ENCODE measurements at places on chromosomes 7 and 10.

GRCh38 chr7:148485618-148486017, 104.9 kb upstream of the C7orf33 start:
- DNase-seq: peak; percentile 9

DNA sequence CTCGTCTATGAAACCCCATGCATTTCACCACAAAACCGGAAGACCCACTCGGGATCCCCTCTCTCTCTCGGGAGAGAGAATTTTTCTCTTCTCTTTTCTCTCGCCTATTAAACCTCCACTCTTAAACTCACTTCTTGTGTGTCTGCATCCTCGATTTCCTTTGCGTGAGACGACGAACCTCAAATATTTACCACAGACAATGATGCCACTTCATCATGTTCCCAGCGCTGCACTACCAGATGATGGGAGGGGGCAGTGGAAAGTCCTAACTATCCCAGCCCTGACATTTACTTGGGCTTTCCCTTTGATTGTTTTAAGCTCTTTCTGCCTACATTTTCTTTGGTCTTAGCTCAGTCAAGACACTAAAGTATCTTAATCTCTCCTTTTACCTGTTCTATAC, 906.7 kb downstream of the GRID1 start:
- DNase-seq: no peak

GRCh38 chr10:84179059-84179710, 5.6 kb downstream of the GPR15LG start:
- DNase-seq: peak; percentile 71

GRCh38 chr10:74223755-74224529, 72.9 kb downstream of the ADK start:
- DNase-seq: no peak

DNA sequence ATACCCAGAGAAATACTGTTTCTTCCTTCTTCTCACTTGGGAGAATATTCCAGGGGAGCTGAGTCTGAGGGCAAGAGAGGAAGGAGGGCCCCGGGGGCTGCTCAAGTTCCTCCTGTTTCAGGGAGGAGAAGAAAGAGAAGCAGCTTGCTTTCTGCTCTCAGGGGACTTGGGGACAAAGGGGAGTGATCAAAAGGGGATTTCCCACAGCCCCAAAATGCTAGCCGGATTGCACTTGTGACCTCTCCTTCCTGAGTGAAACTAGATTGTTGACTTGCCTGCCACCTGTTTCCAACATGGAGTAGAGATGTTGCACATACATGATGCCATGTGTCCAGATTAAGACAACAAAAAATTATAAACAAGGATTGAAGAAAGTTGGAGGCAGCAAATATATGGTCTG, 28.7 kb upstream of the PDCD4 start:
- no peak for DNase-seq

DNA sequence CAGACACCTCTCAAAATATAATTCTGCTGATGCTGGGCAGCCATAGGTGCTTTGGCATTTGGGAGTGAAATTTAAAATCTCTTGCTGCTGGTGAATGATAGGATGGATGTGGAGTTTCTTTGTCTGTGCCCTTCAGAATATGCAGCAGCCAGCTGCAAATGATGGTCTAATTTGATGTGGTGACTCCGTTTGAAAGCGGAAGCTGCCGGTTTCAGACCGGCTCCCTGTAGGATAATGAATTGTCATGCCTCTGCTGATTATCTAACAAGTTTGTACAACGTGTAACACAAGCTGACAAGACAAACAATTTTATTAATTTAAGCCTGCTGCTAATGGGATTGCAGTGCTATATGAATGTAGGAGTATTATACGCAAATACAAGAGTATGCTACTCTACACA, 103.5 kb downstream of the SND1 start:
- DNase-seq: no peak

GRCh38 chr7:68689087-68689433, 909.2 kb upstream of the AUTS2 start:
- DNase-seq: no peak

GRCh38 chr10:98339799-98340198, 71.8 kb upstream of the LOXL4 start:
- peak; percentile 29 for DNase-seq

DNA sequence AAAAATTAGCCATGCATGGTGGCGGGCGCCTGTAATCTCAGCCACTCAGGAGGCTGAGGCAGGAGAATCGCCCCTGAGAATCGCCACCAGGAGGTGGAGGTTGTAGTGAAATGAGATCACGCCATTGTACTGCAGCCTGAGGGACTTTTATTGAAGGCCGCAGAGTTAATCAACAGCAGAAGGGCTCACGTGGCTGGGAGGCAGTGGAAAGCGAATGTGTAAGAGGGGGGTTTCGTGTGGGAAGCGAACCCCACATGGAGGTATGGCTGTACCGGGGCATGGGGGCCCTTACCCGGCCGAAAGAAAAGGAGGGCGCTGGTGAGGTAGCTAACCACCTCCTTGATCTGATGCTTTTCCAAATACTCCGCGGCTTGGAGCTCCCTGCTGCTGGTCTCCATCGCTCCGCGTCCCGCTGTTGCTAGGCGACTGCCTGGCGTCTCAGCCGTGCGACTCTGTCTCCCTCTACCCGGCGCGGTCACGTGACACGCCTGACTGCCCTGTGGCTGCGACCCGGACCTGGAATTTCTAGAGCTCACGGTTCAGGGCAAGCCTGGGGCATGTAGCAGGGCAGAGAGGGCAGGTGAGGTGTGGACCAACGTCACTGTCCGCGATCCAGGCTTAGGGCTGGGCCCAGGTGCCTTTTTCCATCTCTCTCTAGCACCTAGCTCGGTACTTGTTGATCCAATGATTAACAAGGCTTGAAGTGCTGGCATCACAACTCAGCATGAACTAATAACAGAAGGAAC, at the start of gene EFCAB10:
EFCAB10 (minus strand) TSS at position 428 of the 746 bp plus-strand sequence; CDS start at position 398, 30 bp downstream.
- peak; percentile 50 for DNase-seq

GRCh38 chr7:46949270-46949931, 632.5 kb downstream of the TNS3 start:
- DNase-seq: no peak

DNA sequence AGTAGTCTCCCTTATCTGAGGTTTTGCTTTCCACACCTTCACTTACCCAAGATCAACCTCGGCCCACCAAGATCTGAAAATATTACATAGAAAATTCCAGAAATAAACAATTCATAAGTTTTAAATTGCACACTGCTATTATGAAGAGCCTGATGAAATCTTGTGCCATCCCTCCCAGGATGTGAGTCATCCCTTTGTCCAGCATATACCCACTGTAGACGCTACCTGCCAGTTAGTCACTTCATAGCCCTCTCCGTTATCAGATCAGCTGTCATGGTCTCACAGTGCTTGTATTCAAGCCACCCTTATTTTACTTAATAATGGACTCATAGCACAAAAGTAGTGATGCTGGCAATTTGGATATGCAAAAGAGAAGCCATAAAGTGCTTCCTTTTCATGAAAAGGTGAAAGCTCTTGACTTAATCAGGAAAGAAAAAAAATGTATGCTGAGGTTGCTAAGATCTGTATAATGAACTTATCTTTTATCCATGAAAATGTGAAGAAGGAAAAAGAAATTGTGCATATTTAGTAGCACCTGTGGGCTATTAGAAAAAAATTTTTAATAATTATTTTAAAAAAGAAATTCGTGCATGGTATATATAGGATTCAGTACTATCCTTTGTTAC, 9.8 kb upstream of the MRPS16 start:
- DNase-seq: no peak

- no peak for DNase-seq
Observed at GRCh38 chr7:26916779-26917320, 52.5 kb upstream of the SKAP2 start.

DNA sequence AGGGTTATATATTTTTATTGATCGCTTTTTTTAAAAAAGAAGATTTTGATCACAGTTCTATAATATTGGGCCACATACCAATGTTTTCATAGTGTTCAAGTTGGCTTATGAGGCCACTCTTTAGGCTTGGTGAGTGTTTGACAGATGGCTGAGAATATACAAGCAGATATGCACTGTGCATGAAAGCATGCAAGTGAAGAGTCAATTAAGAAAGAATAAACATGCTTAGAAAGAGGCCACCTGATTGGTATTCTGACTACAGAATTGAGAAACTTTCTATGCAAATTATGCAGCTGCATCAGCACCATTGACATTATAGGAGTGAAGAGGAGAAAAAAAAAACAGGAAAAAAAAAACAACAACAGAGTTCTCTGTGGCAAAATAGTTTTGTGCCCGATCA, 39.9 kb downstream of the CABCOCO1 start:
- no peak for DNase-seq

DNA sequence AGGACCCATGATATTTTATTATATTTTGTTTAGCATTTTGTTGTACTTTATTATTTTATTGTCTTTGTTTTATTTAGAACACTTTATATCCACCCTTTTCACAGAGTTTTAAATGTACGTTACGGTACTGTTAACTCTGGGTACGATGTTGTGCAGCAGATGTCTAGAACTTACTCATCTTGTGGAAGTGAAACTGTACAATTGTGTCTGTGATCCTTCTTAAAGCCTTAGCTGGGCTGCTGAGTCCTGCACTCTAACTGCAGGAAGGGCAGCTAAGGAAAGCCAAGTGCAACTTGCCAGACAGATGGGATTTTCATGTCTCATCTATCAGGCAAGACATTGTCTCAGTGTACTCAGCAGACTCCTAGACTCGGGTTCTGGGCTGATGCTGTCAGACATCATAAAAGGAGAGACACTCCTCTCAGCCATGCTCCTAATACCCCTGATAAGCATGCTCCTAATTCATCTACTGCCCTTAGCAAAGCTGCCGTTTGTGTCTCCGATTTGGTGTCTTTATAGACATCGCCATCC, 14.6 kb upstream of the INSYN2A start:
- DNase-seq: no peak
